Activated CD8-positive, alpha-beta memory T cell treated with anti-CD3 and anti-CD28 coated beads for 48 hours (primary cell): ENCODE measurements at places on chromosomes 2 and 18.

GRCh38 chr2:102144128-102144527 is 1.6 kb downstream of the IL1R1 start:
- no peak for DNase-seq

DNA sequence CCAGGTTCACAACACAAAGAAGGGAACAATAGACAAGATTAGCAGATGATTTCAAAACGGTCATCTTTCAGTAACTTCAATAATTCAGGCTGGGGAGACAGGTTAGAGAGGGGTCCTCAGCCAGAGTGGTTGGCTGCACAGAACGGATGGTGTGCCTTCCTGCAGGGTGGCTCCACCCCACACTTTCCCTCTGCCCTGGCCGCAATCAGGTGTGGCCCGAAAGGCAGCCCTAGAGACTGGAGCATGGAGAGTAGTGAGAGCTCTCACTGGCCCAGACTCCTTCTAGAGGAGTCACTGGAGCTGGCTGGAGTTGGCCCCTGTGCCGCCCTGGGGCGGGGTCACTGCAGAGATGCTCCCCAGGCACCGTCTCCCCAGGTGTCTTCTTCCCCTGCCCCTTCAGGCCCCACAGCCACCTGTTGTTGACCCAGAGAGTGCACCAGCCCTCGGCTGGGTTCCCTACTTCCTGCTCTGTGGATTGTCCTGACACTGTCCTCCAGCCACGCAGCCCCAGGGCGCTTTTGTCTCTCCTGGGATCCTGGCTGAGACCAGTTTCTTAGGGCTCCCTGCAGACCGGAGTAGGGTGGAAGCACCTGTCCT is 126.8 kb downstream of the PXDN start:
- DNase-seq: no peak

DNA sequence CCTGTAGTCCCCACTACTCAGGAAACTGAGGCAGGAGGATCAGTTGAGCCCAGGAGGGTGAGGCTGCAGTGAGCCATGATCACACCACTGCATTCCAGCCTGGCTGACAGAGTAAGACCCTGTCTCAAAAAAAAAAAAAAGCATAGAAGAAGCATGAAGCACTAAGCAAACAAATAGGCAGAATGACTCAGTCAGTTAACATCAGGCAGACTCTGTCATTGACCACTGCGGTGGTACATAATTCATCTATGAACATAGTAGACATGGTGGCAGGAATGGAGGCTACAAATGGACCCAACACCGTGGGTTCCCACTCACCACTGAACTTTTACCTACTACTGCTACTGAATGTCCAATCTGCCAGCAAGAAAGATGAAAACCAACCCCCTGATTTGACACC is 7.6 kb upstream of the ASXL2 start:
- DNase-seq: no peak

GRCh38 chr2:74919827-74920226 is 38.6 kb upstream of the POLE4 start:
- peak; percentile 68 for DNase-seq

- no peak for DNase-seq
Measured at GRCh38 chr2:103402336-103402735, 640.5 kb downstream of the TMEM182 start.

- no peak for DNase-seq
Measured at GRCh38 chr2:239274391-239275043, 126.3 kb downstream of the HDAC4 start.

DNA sequence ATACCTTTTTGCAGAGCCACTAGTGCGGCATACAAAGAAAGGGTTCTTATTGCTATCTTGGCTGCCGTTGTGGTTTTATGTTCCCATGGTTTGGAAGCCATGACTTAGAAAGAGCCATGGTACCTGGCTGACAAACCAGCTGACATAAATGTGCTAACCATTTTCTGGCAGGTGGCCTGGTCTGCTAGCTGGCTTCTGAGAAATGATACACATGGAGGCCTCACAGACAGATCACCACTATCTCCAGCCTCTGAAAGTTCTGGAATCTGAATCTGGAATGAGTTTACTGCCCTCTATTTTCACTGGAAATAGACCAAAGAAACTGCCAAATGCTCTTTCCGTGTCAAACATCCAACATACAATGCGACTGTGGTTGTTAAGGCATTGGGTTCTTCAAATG is 123.7 kb downstream of the QPCT start:
- no peak for DNase-seq

DNA sequence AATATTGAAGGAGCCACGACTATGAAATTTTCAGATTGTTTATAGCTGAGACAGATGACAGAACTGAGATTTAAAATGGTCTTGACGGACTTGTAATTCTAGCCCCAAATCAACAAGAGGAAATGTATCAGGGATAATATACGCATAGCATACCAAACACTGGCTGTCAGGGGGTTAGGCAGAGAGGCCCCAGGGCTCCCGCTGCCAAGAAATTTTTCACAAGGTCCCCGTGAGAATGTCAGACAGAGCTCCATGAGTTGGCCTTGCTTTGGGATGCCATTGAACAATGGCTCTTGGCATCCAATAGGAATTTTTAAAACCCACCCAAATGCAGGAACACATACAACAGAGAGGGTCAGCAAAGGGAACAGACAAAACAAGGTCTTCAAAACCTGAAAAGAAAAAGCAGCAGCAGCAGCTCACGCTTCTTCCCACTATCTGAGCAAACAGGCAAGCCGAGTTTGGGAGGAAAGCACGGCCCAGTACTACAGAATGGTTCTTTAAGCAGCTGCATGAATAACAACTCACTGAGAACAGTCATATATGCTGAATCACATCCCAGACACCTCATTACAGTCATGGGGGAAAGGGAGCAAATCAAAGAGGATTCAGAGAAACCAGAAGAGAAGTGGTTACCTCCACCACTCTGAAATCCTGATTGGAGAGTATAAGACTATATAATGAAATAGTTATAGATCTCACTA is 445.6 kb downstream of the RND3 start:
- DNase-seq: no peak

DNA sequence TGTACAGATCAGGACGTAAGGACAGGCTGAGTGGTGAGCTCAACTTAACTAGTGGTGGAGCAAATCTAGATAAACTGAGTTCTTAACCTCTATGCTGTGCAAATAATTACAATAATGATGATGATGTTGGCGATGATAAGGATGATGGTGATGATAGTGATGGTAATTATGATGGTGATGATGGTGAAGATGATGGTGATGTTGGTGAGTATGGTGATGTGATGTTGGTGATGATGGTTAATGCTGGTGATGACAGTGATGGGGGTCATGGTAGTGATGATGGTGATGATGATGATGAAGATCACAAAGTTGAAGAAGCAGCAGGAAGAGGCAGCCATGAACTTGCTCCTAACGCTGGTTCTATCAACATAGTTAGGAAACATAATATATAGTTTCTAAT is 38.0 kb upstream of the IMP4 start:
- DNase-seq: no peak

- DNase-seq: no peak
Measured at GRCh38 chr2:227661025-227661649, 5.5 kb upstream of the SCYGR5 start.

DNA sequence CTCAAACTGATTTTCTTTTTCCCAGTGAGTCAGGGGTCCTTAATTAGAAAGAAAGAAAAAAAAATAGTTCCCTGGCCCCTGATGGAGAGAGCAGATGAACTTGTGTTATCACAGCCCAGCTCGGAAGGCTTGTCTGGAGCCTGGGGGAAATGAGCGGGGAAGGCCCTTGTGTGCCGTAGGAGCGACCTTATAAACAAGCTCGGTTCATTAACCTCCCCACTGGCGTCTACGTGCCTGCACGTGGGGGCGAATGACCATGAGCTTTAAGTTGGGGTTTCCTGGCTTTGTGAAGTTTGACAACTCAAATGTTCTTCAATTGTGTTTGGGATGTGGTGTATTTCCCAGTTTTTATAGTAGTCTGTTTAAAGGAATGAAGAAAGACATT is 69.5 kb downstream of the EPAS1 start:
- no peak for DNase-seq

- no peak for DNase-seq
Measured at GRCh38 chr2:23617811-23618215, 232.8 kb downstream of the KLHL29 start.

DNA sequence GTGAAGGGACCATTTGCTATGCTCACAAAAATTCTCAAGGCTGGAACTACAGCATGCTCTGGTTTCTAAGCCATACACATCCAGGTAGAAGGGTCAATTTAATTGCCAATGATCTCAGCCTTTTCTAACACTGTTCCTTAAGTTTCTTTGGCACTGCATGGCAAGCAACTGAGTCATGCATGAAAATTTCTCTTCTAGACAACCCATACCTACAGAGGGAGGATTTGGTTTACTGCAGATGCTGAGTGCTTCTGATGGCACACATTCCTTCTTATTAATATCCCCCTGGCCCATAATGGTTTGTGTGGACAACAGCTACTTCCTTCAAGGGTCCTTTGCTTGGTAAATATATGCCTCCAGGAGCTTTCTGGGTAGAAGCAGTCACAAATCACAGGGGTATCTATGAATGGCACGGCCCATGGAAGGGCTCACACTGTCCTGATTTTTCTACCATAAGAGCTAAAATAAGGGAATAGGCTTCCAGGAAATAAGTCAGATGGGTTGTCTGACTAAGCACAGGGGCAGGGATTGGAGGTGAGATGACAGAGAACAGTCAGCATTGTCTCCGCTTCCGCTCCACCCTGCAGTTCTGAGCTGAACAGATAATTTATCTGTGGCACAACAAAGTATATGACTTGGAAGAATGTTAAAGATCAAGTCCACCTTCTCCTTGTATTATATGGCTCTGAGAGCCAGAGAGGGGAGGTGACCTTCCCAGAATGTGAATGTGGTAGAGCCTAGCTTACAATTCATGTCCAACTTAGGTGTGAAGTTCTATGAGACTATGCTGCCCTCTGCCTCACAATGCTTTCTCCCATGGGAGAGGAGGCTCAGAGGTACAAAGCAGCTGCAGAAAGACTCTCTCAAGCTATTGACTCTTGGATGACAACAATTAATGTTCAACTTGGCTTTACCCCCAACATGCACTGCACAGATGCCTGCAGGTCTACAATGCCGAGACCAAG is 199.2 kb upstream of the TNP1 start:
- no peak for DNase-seq

DNA sequence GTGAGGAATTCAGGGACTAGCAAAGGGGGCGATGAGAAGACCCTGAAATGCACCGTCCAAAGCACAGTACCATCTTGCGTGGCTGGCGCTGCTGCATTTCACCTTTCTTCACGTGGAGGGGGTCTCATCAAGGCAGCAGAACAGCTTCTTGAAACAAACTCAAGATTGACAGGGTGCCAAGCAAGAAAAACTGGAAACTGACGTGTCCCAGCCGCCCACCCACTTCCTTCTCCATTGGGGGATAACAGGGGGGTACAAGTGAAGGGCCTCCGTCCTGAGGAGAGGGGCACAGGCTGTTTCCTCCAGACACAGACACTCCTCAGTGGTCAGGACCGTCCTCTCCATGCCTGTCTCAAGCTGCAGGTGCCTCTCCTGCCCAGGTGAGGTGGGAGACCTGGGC is 32.5 kb downstream of the HDAC4 start:
- no peak for DNase-seq

- no peak for DNase-seq
Measured at GRCh38 chr2:51846018-51846417, 814.1 kb upstream of the NRXN1 start.

DNA sequence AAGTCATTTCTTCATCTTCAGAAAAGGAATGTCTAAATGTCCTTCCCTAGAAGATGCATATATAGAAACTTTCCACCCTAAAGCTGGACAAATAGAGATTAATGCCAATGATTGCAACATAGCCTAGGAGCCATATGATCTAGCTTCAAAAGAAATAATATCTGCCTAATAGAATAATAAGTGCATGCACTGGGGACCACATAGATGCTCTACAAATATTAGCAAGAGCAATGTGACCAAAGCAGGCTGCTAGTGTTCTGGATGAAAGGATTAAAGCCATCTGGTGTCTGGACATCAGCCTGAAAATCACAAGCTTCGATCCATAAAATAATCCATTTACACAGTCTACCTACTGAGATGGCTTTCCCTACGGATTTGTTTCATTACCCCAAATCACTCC is 280.1 kb upstream of the KLHL14 start:
- DNase-seq: no peak

GRCh38 chr2:133685636-133686215 is 117.5 kb upstream of the NCKAP5 start:
- no peak for DNase-seq

GRCh38 chr18:11665587-11665986 is 23.5 kb upstream of the GNAL start:
- DNase-seq: no peak

- DNase-seq: no peak
Measured at GRCh38 chr2:74162951-74163350, 15.2 kb upstream of the BOLA3 start.

DNA sequence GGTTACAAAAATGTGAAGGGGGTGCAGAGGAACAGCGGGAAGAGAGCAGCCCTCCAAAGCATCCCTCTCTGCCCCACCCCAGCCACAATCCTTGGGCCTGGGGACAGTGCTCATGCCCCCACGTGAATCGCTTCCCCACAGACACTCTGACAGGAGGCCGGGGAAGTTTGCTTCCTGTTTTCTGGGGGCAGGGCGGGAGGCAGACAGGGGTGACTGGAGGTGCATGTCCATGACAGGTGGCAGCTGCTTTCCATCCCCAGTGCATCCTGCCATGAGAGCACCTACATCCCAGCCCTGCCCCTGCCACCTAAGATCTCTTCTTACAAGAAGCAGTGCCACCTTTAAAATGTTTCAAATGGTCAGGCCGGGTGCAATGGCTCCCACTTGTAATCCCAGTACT is 47.2 kb upstream of the UBE2F start:
- no peak for DNase-seq

DNA sequence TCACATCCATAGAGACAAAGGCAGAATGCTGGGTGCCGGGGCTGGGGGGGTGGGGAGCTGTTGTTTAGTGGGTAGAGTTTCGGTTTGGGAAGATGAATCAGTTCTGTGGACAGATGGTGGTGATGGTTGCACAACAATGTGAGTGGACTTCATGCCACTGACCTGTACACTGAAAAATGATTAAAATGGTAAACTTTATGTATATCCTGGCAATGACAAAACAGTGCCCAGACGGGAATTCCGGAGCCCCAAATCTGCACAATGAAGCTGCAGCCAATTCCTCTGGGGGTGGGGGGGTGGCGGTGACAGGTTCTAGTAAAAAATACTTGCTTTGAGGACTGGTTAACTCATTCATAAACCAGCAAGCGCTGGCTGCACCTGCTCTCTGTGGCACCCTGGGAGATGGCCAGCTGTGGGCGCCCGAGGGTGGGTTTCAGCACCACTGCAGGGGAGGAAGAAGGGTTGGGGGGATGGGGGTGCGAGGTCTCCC is 81.8 kb upstream of the HPCAL1 start:
- DNase-seq: no peak

- DNase-seq: no peak
Measured at GRCh38 chr2:46298522-46299353, 1.5 kb downstream of the EPAS1 start.

- no peak for DNase-seq
Measured at GRCh38 chr2:170420961-170421687, 243.2 kb downstream of the MYO3B start.

DNA sequence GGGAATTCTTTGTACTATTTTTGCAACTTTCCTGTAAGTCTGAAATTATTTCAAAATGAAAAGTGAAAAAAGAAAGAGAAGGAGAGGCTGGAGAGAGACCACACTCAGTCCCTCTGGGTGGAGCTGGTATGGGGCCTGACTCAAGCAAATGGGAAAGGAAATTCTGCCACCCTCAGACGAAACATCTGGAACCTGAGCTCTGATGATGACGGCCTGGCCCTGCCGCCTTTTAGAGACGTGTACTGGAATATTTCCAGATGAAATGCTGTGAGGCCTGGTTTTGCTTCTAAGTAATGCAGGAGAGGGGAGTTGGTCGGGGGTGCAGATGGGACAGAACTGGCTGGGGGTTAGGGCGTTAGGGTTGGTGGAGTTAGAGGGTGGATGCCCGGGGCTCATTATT is 57.4 kb upstream of the GLI2 start:
- no peak for DNase-seq
